OCI-LY7 (cell line): ENCODE measurements at places on chromosomes 16 and 17. TPM values are rescaled to one million over a fixed set of nuclear protein-coding genes. Genes with fewer than 3 reads are reported as not detected.

Gene ZFPM1
- total RNA-seq: 11.9 and 14.2 TPM in 2 replicates

GRCh38 chr17:45656527-45657181 lies 127.5 kb upstream of the CRHR1 start:
- DNase-seq: no peak

- no peak for DNase-seq
Measured at GRCh38 chr17:61284174-61284573, 115.5 kb upstream of the TBX2 start.

GRCh38 chr17:70132505-70132904 lies 36.8 kb upstream of the KCNJ2 start:
- no peak for DNase-seq

- no peak for DNase-seq
Measured at GRCh38 chr16:47927330-47927729, 228.5 kb downstream of the ABCC12 start.

DNA sequence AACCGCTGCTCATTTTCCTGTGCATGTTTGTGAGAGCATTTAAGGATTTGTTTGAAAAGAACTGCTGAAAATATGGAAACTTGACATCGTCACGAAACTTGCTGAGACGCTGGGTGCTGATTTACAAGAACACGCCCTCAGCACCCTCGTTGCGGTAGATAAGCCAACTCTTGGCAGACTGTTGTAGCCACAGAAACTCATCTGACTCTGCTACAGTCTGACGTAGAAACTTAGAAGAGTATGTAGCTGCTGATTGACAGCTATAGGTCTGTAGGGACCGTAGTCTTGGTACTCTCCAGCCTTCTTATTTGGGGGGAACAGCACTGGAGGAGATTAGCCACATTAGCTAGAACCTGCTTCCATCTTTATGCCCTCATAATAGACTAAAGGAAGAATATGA lies 36.1 kb upstream of the MYH2 start:
- no peak for DNase-seq

Gene PTX4
- not detected in 2 replicates for total RNA-seq
